ENCODE measurements at places on chromosomes 6 and 20. TPM values are rescaled to one million over a fixed set of nuclear protein-coding genes. Genes with fewer than 3 reads are reported as not detected.

DNA sequence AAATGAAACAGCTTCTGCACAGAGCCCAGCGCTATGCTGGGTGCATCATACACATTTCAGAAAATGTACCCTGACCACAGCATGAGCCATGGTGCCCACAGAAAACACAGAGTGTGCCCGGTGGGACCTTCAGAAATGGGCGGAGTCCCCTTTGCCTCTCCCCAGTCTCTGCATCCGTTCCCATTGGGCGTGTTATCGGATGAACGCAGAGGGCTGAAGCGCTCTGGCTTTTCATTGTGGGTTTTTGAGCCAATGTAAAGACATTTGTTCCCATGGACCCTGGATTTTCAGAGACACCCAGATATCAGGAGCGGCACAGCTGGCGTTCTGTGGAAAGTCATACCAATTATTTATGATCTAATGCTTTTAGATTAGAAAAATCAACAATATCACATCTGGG lies 99.8 kb downstream of the DACT2 start:
- DNase-seq, result no peak

- no peak for DNase-seq
Measured at GRCh38 chr6:161830866-161831616, 557.2 kb upstream of the AGPAT4 start.

- DNase-seq, result no peak
Measured at GRCh38 chr20:46801003-46801702, 91.7 kb downstream of the SLC2A10 start.

DNA sequence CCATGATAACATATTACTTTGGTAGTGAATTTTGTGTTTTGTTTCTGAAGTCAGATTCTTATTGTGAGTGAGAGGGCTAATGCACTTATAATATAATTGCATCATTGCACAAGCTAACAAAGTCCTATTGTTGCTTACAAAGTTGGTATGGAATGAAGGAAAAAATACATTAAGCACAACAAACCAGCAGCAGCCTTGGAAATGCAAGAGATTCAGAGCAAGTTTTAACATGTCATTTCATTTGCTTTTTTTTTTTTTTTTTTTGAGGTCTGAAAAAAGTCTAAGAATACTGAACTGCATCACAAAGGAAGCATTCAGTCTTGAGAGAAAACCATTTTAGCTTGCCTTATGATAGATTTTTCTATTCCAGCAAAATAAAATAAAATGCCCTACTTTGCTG lies 57.6 kb downstream of the PLCB4 start:
- DNase-seq, result no peak

- no peak for DNase-seq
Measured at GRCh38 chr6:117955684-117956256, 48.7 kb downstream of the SLC35F1 start.

DNA sequence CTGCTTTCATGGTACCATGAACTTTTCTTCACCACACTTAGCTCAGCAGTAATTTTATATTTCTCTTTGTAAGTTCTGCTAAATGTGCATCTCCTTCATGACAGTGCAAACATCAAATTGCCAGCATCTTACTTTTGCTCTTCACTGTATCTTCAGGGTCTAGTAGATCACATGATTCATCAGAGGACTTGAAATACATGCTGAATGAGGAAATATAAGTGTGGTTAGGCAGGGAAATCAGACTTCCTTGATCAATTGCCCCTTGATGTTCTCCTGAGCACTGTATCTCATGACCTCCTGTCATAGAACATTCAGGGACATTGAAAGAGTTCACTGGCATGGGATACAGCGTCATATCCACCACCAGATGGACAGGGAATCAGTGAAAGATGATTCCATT lies 25.3 kb upstream of the POLR1H start:
- no peak for DNase-seq

DNA sequence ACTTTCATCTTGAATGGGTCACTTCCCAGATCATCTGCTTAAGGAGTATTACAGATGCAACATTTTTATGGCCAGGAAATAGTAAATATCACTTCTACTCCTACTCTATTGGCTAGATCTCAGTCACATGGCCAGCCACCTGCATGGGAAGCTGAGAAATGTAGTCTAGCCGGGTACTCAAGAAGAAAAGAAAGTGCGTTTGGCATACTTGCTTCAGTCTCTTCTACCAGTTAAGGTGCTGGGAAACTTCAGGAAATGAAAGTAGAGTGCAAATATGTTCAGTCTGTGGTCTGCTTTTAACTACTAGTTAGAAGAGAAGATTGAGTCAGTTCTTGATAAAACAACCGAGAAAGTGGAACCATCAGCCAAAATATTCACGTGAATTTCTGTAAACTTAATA lies 129.2 kb downstream of the PDSS2 start:
- no peak for DNase-seq

- no peak for DNase-seq
Measured at GRCh38 chr20:56363491-56363890, 4.7 kb downstream of the FAM210B start.

- DNase-seq, result no peak
Measured at GRCh38 chr6:143262859-143263258, 187.6 kb downstream of the ADAT2 start.

GRCh38 chr6:62570372-62570771 lies 284.3 kb upstream of the KHDRBS2 start:
- no peak for DNase-seq

- no peak for DNase-seq
Measured at GRCh38 chr6:27777126-27777525, 135.1 kb downstream of the OR2B2 start.

DNA sequence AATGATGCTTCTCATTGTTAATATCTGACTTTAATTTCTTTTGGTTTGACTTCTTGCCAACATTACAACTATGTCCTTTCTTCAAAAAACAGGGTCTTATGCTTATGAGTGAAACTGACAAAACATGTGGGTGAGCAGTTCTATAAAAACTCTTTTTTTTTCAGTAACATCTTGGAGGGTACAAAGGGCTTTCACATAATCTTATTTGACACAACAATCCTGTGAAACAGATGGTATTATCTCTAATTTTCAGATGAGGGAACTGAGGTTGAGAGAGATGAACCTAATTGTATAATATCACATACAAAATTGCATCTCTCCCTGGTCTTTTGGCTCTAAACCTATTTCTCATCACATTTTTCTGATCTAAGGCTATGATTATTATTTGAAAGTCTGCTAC lies 38.3 kb downstream of the MAPK14 start:
- DNase-seq, result no peak

- DNase-seq, result no peak
Measured at GRCh38 chr6:54135665-54136369, 24.6 kb downstream of the MLIP start.

MCM8 gene
- 18.5 TPM for total RNA-seq
